Activated naive CD4-positive, alpha-beta T cell treated with anti-CD3 and anti-CD28 coated beads for 36 hours (primary cell): ENCODE measurements at places on chromosomes 13 and 19. TPM values are rescaled to one million over a fixed set of nuclear protein-coding genes. Genes with fewer than 3 reads are reported as not detected.

GIPC3 gene
- 0.20 TPM for total RNA-seq

ZNF91 gene
- total RNA-seq = 36.3 TPM

SBNO2 gene
- 117 TPM for total RNA-seq

PSG6 gene
- not detected for total RNA-seq

TMEM59L gene
- total RNA-seq = 0.40 TPM

MEIOSIN gene
- not detected for total RNA-seq

LGALS14 gene
- 1.2 TPM for total RNA-seq

IGFLR1 gene
- 51.0 TPM for total RNA-seq

PRSS57 gene
- not detected for total RNA-seq

DNA sequence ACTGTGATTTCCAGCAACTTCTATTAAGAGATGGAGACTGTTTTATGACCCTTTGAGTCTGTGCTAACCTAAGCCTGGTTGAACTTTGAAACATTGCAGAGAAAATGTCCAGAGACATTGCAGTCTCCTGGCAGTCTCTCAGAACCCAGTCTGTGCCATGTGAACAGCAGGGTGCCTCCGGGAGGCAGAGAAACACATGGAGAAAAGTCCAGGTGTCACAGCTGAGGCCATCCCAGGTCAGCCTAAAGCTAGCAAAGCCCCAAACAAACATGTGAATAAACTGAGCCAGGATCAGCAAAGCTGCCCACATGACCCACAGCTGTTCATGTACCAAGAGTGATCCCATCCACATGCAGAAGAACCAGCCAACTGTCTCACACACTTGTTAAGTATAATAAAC lies 7.8 kb downstream of the CYP4F11 start:
- peaks cover 5% of the 10 kb centered on the region for H3K36me3 ChIP-seq
- no peaks in the 10 kb centered on the region for H3K4me1 ChIP-seq
- DNase-seq = no peak
- H3K4me3 ChIP-seq = no peak overlapping the region
- H3K27me3 ChIP-seq = peaks cover 64% of the 10 kb centered on the region

- H3K4me3 ChIP-seq = no peak overlapping the region
- no peaks in the 10 kb centered on the region for H3K4me1 ChIP-seq
- no peak for DNase-seq
- no peaks in the 10 kb centered on the region for H3K36me3 ChIP-seq
- H3K27me3 ChIP-seq = no peaks in the 10 kb centered on the region
- no peak overlapping the region for H3K27ac ChIP-seq
Observed at GRCh38 chr13:86554066-86554465, 754.8 kb upstream of the SLITRK6 start.

- H3K36me3 ChIP-seq = no peaks in the 10 kb centered on the region
- DNase-seq = no peak
- no peaks in the 10 kb centered on the region for H3K27me3 ChIP-seq
Observed at GRCh38 chr19:7140137-7140536, 70.6 kb downstream of the ZNF557 start.

GRCh38 chr19:15220833-15221232 lies 11.4 kb downstream of the EPHX3 start:
- peaks cover 14% of the 10 kb centered on the region for H3K27me3 ChIP-seq
- peaks cover 14% of the 10 kb centered on the region for H3K4me1 ChIP-seq
- no peak for DNase-seq
- H3K4me3 ChIP-seq = no peak overlapping the region

DNA sequence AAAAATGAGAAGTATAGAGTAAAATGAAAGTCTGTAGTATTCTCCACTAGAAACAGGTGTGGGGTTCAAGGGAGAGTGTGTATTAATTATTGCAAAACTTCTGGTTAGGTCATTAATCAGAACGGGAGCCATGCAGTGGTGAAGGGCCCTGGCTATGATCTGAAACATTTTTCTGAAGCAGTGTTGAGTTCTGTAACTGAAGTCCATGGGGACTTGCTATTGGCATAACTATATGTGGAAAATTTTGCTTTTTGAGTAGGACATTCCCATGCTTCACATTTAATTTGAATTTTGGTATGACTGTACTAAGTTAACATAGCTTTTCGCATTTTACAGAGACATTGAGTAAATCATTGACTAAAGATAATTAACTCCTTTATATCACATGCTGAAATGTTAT lies 67.5 kb downstream of the LRCH1 start:
- H3K4me1 ChIP-seq = peaks cover 65% of the 10 kb centered on the region
- no peaks in the 10 kb centered on the region for H3K36me3 ChIP-seq
- H3K27me3 ChIP-seq = no peaks in the 10 kb centered on the region
- no peak for DNase-seq
- H3K4me3 ChIP-seq = no peak overlapping the region
- no peak overlapping the region for H3K27ac ChIP-seq

DNA sequence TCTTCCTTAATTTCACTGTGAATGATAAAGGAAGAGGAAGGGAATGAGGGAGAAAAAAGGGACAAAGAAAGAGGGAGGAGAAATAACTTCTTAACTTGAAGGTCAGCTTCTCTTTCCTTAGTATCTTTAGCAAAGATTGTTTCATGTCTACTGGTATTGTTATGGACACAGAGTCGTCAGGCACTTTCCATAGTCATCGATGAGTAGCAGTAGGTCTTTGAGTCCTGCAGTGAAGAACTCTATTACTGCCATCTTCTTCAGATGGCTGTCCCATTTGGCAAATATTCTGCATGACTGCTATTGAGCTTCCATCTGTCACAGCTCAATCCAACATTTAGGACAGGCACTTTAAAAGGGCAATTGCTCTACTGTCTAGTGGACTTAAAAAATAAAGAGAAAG lies 2463.1 kb downstream of the PCDH9 start:
- H3K4me3 ChIP-seq = no peak overlapping the region
- H3K4me1 ChIP-seq = no peaks in the 10 kb centered on the region
- DNase-seq = no peak

DNA sequence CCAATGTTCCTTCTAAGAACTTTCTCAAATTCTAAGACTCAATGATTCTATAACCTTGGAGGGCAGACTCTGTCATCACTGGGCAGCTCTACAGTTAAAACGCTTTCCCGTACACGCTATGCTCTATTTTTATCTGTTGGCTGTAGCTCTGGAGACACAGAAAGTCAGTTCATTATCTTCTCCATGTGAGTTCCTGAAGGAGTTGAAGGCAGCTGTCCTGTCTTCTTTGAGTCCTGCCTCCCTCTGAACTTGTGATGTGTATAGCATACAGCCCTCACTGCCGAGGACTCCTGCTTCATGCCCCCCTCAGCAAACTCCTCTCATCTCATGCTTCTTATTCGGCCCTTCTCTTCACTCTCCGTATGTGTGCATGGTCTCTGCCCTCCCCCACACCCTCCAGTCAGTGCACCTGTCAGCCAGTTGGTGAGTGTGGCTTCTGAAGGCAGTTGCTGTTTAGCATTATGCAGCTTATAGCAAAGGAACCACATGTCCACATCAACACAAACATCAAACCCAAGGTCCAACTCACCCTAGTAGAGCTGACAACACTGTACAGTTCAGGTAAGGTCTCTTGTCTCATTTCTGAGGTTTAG lies 504.9 kb downstream of the DIAPH3 start:
- H3K4me1 ChIP-seq = no peaks in the 10 kb centered on the region
- H3K36me3 ChIP-seq = no peaks in the 10 kb centered on the region
- H3K27me3 ChIP-seq = no peaks in the 10 kb centered on the region
- DNase-seq = no peak
- H3K27ac ChIP-seq = no peak overlapping the region
- H3K4me3 ChIP-seq = no peak overlapping the region

DNA sequence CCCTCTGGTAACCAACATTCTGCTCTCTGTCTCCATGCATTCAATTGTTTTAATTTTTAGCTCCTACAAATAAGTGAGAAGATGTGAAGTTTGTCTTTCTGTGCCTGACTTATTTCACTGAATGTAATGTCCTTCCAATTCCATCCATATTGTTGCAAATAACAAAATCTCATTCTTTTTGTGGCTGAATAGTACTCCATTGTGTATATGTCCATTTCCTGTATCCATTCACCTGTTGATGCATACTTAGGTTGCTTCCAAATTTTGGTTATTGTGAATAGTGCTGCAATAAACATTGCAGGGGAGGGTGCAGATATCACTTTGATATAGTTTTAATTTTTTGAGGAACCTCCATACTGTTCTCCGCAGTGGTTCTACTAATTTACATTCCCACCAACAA lies 2.5 kb upstream of the ZNF284 start:
- peaks cover 32% of the 10 kb centered on the region for H3K36me3 ChIP-seq
- H3K4me1 ChIP-seq = peaks cover 19% of the 10 kb centered on the region
- no peaks in the 10 kb centered on the region for H3K27me3 ChIP-seq
- no peak for DNase-seq

GRCh38 chr19:35347930-35348298 lies 212 bp downstream of the FFAR1 start:
- H3K27ac ChIP-seq = peak overlapping the region; percentile 98
- no peak for DNase-seq
- H3K36me3 ChIP-seq = no peaks in the 10 kb centered on the region
- peaks cover 36% of the 10 kb centered on the region for H3K4me1 ChIP-seq

- H3K27me3 ChIP-seq = no peaks in the 10 kb centered on the region
- H3K36me3 ChIP-seq = no peaks in the 10 kb centered on the region
- H3K4me3 ChIP-seq = no peak overlapping the region
- no peak for DNase-seq
Observed at GRCh38 chr13:88817560-88817959, 1146.4 kb downstream of the SLITRK5 start.

- H3K36me3 ChIP-seq = no peaks in the 10 kb centered on the region
- H3K27me3 ChIP-seq = peaks cover 62% of the 10 kb centered on the region
- H3K4me1 ChIP-seq = peaks cover 9% of the 10 kb centered on the region
Observed at GRCh38 chr13:33016414-33017322, at the start of gene KL. Gene KL, plus strand, starts transcription at chr13:33016423. Its CDS starts 18 bp downstream, at chr13:33016441.

- H3K27ac ChIP-seq = no peak overlapping the region
- H3K27me3 ChIP-seq = no peaks in the 10 kb centered on the region
- H3K4me3 ChIP-seq = no peak overlapping the region
- H3K4me1 ChIP-seq = peaks cover 3% of the 10 kb centered on the region
- peaks cover 11% of the 10 kb centered on the region for H3K36me3 ChIP-seq
Observed at GRCh38 chr19:5145521-5146511, 176.9 kb downstream of the KDM4B start.
